ENCODE measurements at places on chromosomes 5 and 9. TPM values are rescaled to one million over a fixed set of nuclear protein-coding genes. Genes with fewer than 3 reads are reported as not detected.

The PTPN3 gene
- 3.6 TPM for polyA plus RNA-seq

DNA sequence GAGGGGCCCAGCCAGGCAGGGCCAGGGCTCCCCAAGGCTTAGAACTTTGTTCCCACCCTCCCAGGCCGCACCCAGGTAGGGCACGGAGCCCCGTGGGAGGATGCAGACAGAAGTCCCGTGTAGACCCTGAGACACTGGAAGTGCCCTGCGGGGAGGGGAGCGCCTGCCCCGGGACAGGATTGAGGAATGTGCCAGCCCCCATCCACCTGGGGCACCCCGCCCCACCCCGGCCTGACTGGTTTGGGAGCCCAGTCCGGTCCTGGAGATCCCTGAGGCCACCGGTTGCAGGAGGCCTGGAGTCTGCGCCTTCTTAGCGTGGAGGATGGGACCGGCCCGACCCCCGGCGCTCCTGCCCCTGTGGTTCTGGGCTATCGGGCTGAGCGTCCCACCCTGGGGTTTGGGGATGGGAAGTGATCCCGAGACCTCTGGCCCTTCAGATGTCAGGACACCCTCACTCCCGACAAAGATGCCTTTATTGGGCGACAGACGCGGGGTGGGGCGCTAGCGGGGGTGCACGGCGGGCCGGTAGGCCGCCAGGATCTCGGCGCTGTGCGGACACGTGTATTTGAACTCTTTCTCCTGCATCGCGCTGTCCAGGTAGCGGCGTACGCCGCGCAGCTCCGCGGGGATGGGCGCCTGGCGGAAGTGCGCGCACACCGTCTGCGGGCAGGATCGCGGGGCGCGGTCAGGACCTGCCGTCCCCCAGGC is 2.0 kb downstream of the CLIC3 start:
- no peak for DNase-seq

GRCh38 chr5:19577882-19578281 is 410.1 kb downstream of the CDH18 start:
- DNase-seq, result no peak

The C1QTNF2 gene
- polyA plus RNA-seq, result 21.9 TPM

DNA sequence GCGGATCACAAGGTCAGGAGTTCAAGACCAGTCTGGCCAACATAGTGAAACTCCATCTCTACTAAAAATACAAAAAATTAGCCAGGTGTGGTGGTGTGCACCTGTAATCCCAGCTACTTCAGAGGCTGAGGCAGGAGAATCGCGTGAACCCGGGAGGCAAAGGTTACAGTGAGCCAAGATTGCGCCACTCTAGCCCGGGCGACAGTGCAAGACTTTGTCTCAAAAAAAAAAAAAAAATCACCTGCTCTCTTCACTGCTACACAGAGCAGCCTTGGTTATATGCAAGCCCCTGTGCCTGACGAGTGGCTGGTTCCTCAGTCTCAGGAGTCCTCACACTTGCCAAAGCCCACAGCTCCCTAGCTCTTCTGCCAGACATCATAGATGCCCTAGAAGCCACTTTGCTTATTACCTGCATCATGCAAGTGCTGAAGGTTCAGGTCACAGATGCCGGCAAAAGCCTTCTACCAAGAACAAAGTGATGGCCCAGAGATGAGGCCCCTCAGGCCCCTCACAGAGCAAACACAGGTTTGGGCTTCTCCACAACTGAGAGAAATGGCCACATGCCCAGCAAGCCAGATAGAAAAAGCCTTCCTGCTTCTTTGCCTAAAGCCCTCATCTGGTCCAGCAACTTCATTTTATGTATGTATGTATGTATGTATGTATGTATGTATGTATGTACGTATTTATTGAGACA is 176.4 kb downstream of the AUH start:
- no peak for DNase-seq

DNA sequence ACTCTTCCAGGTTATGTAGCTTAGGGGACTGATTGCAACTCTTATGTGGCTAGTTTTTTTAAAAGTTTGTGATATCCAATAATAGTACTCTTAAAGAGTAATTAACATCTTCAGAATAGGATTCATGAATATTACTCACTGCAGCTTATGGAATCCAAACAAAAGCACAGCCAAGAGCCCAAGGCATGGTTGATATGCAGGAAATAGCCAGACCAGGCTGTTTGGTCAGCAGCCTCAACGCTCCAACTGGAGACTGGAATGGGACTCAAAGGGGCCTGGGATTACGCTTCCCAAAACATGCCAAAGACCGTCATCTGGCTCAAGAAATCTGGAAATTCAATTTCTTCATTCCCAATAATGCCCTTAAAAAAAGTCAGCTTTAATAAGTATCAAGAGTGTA is 268.6 kb downstream of the SEC61B start:
- no peak for DNase-seq

DNA sequence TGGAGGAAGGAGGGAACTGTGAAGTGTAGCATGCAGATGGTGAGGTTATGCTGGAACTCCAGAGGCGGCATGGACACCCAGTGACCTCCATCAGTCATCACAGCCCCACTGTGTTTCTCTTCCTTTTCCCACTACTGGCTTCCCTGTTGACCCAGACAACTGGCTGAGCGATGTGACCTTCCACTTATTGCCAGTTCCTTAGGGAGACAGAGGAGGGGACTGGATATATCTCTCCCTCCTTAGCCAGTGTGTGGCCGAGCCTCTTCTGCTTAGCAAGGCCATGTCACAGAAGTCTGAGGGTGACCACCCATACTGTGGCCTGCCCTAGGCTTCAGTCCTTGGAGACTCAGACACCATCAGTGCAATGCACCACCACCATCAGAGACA is 3.0 kb upstream of the PHYKPL start:
- DNase-seq, result no peak

- no peak for DNase-seq
Observed at GRCh38 chr9:21966140-21966851, 27.9 kb downstream of the CDKN2A start.

DNA sequence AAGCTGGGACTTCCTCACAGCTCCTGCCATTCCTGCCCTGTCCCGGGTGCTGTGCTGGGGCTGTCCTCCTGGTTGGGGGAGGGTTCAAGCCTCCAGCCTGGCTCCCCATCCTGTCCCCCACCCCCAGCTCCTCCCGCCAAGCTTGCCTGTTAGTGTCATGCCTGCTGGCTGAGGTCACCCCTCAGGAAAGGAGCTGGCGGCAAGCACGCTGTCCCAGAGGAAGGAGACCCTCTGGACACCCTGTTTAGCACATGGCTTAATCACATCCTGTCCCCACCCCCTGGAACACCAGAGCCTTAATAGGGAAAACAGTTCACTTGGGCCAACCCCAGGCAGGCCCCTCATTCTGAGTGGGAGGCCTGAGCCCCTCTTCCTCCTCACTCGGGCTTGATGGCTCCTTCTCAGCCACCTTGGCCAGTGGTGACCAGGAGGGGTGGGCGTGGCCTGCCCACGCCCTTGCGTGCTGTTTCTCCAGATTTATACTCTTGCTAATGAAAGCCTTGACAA is 9.2 kb upstream of the PHYHD1 start:
- DNase-seq, result peak; percentile 80

GRCh38 chr9:444528-444927 is 229.9 kb downstream of the DOCK8 start:
- DNase-seq, result no peak

The IRGM gene
- 0.18 TPM for polyA plus RNA-seq

- no peak for DNase-seq
Observed at GRCh38 chr5:95486191-95486590, 68.6 kb downstream of the SKIC3 start.

The BARHL1 gene
- polyA plus RNA-seq, result not detected

The SPATA6L gene
- 0.55 TPM for polyA plus RNA-seq

DNA sequence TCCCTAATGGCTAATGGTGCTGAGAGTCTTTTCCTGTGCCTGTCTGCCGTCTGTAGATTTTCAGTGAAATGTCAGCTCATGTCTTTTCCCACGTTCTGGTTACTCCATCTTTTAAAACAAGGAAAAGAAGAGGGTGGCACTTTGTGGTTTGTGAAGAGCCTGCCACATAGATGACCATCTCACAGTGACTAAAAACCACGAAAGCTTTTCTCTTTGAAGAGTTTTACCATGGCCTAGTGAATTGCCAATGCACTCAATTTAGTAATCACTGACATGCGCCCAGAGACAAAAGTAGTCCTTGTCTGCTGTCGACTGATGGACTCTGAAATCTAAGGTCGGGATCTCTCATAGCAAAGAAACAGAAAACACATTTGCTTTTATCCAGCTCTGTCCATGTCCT is 50.4 kb downstream of the SPATA31C2 start:
- no peak for DNase-seq

The KCTD16 gene
- 0.05 TPM for polyA plus RNA-seq

The CYSRT1 gene
- polyA plus RNA-seq, result 1.9 TPM

The CDH9 gene
- polyA plus RNA-seq, result not detected

The PCDHGB7 gene
- polyA plus RNA-seq, result 7.4 TPM

- DNase-seq, result no peak
Observed at GRCh38 chr5:177447066-177447610, 524 bp downstream of the PRR7 start.

The CKMT2 gene
- polyA plus RNA-seq, result 79.1 TPM

DNA sequence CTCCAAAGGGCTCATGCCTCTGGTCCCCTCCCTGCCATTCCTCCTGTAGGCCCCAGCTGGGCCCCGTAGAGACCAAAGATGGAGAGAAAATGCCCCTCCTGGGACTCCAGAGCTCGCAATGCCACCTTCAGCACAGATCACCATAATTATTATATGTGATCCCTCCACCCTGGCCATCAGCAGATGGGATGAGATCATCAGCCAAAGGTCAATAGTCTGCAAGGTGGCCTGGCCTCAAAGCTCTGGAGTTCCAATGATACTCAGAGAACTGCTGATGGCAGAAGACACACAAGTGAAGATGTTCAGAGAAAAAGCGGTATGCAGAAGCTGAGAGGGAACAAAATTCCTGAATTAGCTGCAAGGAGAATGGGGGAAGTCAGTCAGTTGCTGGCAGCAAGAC is 5.0 kb downstream of the RPP25L start:
- no peak for DNase-seq

The OR2K2 gene
- not detected for polyA plus RNA-seq

DNA sequence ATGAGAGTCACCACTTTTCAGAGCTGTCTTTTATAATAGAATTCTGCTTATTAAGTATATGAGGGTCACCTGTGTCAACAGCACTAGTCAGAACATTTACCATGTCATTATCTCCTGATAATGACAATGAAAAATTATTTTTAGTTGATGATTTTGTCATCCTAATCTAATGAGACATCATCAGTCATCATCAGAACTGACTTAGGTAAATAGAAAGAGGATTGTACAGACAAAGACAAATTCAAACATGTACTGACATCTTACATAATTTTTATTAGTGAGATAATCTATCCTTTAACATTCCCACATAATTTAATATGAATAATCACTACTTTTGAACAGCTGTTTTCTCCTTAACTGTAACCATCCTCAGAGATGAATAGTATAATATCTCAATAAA is 22.6 kb downstream of the CDH9 start:
- no peak for DNase-seq

DNA sequence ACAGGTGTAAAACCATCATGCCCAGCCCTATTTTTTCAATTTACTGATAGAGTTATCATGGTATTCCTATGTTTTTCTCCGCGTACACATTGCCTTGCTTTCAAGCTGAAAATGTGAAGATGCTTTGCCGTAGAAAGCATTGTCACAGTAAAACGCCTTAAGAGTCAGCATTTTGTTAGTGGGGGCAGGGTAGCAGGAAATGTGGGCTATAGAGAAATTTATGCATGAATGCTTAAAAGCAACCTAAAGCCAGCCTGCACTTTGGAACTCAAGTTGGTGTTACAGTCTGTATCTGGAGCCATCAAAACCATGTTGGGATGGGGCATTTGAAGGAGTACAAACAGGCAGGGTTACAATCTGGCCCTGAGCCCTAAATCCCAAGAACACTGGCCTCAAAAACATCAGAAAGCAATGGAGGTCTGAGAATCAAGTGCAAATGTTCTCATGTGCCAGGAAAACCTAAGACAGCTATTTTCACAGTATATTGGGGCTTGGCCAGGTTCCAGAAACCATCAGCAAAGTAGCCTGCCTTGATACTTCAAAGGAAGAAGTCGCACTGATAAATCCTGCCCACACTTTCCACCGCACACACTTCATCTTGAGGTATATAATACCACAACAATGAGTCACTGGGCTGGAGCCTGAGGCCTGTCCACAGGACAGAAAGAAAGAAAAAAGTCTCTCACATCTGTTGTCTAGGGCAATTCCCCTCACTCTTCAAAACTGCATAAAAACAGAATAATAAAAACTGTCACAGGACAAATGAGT is 313.8 kb downstream of the ENC1 start:
- DNase-seq, result no peak

GRCh38 chr9:113992994-113993393 is 85.1 kb downstream of the AMBP start:
- DNase-seq, result no peak

DNA sequence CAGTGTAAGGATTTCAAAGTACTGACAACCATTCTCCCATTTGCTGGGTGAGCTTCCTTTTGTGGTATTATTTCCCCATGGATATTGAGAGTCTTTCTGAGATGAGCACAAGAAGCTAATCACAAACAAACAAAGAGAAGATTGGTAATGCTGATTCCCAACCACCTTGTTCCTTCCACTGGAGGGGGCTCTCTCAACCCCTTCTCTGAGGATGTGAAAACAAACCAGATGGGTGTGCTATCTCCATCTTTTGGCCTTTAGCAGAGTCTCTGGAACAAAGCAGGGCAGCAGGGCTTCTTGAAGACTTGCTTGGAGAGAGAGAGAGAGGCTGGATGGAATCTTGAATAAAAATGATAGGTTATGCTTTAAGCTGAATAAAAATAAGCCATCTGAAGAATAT is 576.7 kb upstream of the ZNF462 start:
- peak; percentile 26 for DNase-seq

- no peak for DNase-seq
Observed at GRCh38 chr5:121008041-121008440, 543.9 kb downstream of the PRR16 start.

GRCh38 chr5:113612060-113612496 is 98.6 kb downstream of the YTHDC2 start:
- peak; percentile 15 for DNase-seq

- no peak for DNase-seq
Observed at GRCh38 chr5:169805527-169805934, 168.5 kb downstream of the DOCK2 start.

DNA sequence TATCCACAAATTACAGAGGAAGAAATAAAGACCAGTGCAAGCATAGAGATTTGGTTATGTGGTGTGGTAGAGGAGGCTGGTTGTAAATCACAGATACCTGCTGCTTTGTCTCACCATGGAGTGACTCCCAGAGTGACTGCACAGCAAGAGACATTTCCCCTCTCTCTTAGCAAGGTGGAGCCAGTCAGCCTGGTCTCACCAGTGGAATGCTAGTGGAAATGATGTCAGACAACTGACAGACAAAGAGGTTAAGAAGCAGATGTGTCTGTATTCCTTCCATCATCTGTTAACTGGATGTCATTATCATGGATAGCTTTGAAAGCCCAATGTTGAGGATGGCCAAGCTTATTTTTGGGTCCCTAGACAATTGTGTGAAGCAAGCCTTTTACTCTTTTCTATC is 509.4 kb upstream of the SEMA6A start:
- no peak for DNase-seq

- DNase-seq, result peak; percentile 25
Observed at GRCh38 chr5:53302529-53302928, 177.9 kb upstream of the FST start.

DNA sequence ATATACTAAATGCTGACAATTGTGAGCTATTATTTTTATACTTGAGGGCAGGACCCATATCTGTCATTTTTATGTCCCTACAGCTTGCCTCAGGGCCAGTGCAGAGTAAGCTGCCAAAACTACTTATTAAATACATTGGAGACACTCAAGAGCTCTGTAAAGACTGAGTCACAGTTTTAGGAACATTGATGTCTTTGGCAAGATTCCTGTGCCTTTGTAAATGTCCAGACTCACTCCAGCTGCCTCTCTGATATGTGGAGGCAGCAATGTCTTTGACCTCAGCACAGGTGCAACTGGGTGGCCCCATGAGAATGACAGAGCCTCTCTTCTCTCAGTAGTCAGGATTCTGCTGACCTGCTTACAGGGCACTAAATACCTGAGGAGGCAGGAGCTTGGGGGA is 363.2 kb downstream of the OSTF1 start:
- DNase-seq, result no peak

Measured in muscle of back (tissue), 13 donors.